Body of pancreas (tissue), 4 donors: ENCODE measurements at places on chromosomes 6 and 20. TPM values are rescaled to one million over a fixed set of nuclear protein-coding genes. Genes with fewer than 3 reads are reported as not detected.
A peak's percentile ranks its signal among the peaks of the same experiment; 100 is the strongest.

- no peaks in the 10 kb centered on the region for H3K27me3 ChIP-seq
- H3K36me3 ChIP-seq = peaks cover 15% of the 10 kb centered on the region
- H3K27ac ChIP-seq = no peak overlapping the region
Measured at GRCh38 chr20:41126719-41127118, 10.6 kb upstream of the PLCG1 start.

DNA sequence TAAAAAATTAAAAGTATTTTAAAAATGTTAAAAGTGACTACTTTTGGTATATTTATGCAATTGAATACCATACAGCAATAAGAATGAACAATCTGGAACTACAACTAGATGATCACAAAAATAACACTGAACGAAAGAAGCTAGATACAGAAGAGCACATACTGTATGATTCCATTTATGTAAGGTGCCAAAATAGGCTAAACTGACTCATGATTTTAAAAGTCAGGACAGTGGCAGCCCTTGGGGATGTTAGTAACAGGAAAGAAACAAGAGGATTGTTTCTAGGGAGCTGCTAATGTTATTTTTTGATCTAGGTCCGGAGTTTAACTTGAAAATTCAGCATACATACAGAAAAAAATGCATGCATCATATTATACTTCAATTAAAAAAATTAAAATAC lies 42.3 kb downstream of the KIF13A start:
- peaks cover 6% of the 10 kb centered on the region for H3K4me1 ChIP-seq
- no peaks in the 10 kb centered on the region for H3K36me3 ChIP-seq
- DNase-seq = no peak

- no peak for DNase-seq
- H3K36me3 ChIP-seq = no peaks in the 10 kb centered on the region
- no peaks in the 10 kb centered on the region for H3K4me1 ChIP-seq
- no peak overlapping the region for H3K27ac ChIP-seq
Measured at GRCh38 chr6:70270287-70271005, 32.4 kb downstream of the COL9A1 start.

- H3K4me3 ChIP-seq = no peak overlapping the region
- no peak overlapping the region for H3K27ac ChIP-seq
- no peaks in the 10 kb centered on the region for H3K4me1 ChIP-seq
- H3K36me3 ChIP-seq = no peaks in the 10 kb centered on the region
- no peaks in the 10 kb centered on the region for H3K27me3 ChIP-seq
Measured at GRCh38 chr6:167058261-167058660, 59.1 kb downstream of the CEP43 start.

- no peaks in the 10 kb centered on the region for H3K36me3 ChIP-seq
- no peak for DNase-seq
- H3K4me1 ChIP-seq = no peaks in the 10 kb centered on the region
- no peaks in the 10 kb centered on the region for H3K27me3 ChIP-seq
- no peak overlapping the region for H3K27ac ChIP-seq
Measured at GRCh38 chr6:148455674-148456558, 113.3 kb downstream of the SASH1 start.

GRCh38 chr6:12490904-12491571 lies 200.9 kb downstream of the EDN1 start:
- H3K27ac ChIP-seq = no peak overlapping the region
- no peaks in the 10 kb centered on the region for H3K27me3 ChIP-seq
- no peaks in the 10 kb centered on the region for H3K36me3 ChIP-seq

- H3K27ac ChIP-seq = no peak overlapping the region
- no peak overlapping the region for H3K4me3 ChIP-seq
- H3K27me3 ChIP-seq = no peaks in the 10 kb centered on the region
Measured at GRCh38 chr6:37016995-37017394, 11.5 kb downstream of the FGD2 start.

DNA sequence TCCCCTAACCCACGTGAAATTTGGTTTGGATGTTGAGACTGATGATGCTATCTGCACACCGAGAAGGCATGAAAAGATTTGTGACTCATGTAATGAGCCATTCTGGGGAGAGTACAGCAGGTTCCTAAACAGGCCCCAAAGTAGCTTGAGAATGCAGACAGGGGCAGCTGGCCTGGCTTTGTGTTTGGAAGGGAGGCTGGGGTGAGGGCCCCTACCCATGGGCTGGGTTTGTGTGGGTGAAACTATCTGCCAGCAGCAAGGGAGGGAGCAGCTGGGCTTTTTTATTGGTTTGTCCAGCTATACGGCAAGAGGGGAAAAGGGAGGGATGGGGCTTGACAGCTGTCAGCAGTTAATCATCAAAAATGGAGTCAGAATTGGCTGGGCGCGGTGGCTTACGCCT lies 87.0 kb upstream of the RNF24 start:
- H3K4me3 ChIP-seq = no peak overlapping the region
- H3K27ac ChIP-seq = no peak overlapping the region
- no peaks in the 10 kb centered on the region for H3K4me1 ChIP-seq
- no peaks in the 10 kb centered on the region for H3K36me3 ChIP-seq
- H3K27me3 ChIP-seq = no peaks in the 10 kb centered on the region
- DNase-seq = no peak

DNA sequence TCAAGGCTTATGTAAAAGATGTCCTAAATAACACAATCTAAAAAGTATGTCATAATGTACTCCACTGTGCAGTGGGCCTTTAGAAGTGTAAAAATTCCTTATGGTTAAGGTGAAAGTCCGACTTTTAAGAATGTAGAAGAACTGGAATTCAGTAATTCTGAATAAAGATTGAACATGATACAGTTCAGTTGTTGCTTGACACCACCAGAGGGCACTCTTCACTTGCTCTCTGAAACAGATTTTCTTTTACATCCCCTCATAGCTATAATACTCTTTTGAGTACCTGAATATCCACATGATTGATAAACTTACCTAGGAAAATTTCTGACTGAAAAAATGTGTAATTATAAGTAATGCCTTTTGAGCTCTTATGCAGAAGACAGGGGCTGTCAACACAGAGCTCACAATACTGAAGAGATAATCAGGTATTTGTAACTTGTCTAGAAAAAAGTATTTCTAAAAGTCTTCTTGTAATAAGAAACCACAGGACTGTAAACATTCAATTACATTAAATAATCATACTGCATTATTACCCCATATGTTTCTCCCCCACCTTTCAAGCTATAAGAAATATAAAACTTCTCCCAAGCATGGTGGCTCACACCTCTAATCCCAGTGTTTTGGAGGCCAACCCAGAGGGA lies 92.1 kb downstream of the POPDC3 start:
- no peak overlapping the region for H3K27ac ChIP-seq
- peak; percentile 65 for DNase-seq
- no peaks in the 10 kb centered on the region for H3K36me3 ChIP-seq
- H3K27me3 ChIP-seq = no peaks in the 10 kb centered on the region
- H3K4me3 ChIP-seq = no peak overlapping the region
- no peaks in the 10 kb centered on the region for H3K4me1 ChIP-seq

- H3K36me3 ChIP-seq = no peaks in the 10 kb centered on the region
- no peak for DNase-seq
- H3K4me3 ChIP-seq = no peak overlapping the region
- H3K27ac ChIP-seq = no peak overlapping the region
Measured at GRCh38 chr20:43947316-43947710, 32.7 kb downstream of the TOX2 start.

GRCh38 chr6:127963495-127963894 lies 62.6 kb upstream of the THEMIS start:
- H3K27ac ChIP-seq = no peak overlapping the region
- H3K4me3 ChIP-seq = no peak overlapping the region
- no peak for DNase-seq
- H3K36me3 ChIP-seq = no peaks in the 10 kb centered on the region
- no peaks in the 10 kb centered on the region for H3K27me3 ChIP-seq
- H3K4me1 ChIP-seq = no peaks in the 10 kb centered on the region

DNA sequence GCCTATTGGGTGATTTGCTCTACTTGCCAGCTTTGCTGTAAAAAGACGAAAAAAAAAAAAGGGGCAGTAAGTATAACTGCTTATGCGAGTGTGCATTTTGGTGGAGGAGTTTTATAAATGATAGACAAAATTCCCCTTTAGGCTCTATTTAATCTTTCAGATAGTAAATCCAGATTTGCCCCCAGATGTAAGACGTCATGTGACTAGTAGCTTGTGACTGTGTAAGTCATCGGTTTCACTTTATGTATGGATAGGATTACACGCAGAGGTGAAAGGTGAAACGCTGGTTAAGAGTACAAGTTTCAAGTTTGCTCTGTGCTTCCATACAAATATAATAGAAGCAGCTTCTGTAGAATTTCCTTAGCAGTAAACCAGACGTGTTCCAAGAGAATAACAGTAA lies 7.9 kb downstream of the RAB32 start:
- peaks cover 7% of the 10 kb centered on the region for H3K4me1 ChIP-seq
- no peaks in the 10 kb centered on the region for H3K36me3 ChIP-seq
- DNase-seq = no peak
- H3K27me3 ChIP-seq = no peaks in the 10 kb centered on the region
- H3K4me3 ChIP-seq = no peak overlapping the region
- H3K27ac ChIP-seq = no peak overlapping the region

DNA sequence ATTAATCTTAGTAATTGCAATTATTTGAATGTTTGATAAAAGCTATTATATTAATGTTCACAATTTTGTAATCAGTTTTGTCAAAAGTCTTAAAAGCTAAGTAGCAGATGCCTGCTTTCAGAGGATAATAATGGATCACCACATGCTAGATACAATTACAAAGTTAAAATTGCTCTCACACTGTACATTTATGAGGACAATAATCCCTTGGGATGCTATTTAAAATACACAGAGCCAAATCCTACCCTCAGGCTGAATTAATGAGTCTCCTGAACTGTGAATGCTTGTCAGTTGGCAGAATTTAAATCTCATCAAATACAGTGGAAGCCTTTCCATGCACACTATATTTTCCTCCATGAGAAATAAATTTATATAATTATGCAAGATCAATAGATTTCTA lies 153.3 kb upstream of the SYNCRIP start:
- H3K36me3 ChIP-seq = no peaks in the 10 kb centered on the region
- no peak for DNase-seq
- no peak overlapping the region for H3K27ac ChIP-seq
- H3K4me3 ChIP-seq = no peak overlapping the region
- H3K4me1 ChIP-seq = no peaks in the 10 kb centered on the region

GRCh38 chr6:91523511-91523910 lies 936.6 kb upstream of the MAP3K7 start:
- H3K27ac ChIP-seq = no peak overlapping the region
- H3K4me1 ChIP-seq = no peaks in the 10 kb centered on the region
- no peaks in the 10 kb centered on the region for H3K27me3 ChIP-seq

The SNAI1 gene
- total RNA-seq = 0.78 TPM

The ADNP gene
- total RNA-seq = 28.7 TPM

The CTCFL gene
- not detected for total RNA-seq

The LAMP5 gene
- total RNA-seq = not detected

The DOK5 gene
- 1.3 TPM for total RNA-seq

The CCR6 gene
- not detected for total RNA-seq

The TCP1 gene
- total RNA-seq = 55.7 TPM
